ENCODE measurements at places on chromosomes 3 and 15. TPM values are rescaled to one million over a fixed set of nuclear protein-coding genes. Genes with fewer than 3 reads are reported as not detected.

- no peak for DNase-seq
These were observed 18.1 kb downstream of the DNAJB11 start for GRCh38 chr3:186588632-186589031.

- no peak for DNase-seq
These were observed 145.7 kb upstream of the NPHP3 start for GRCh38 chr3:132867956-132868355.

GRCh38 chr15:76059320-76060117 is at the start of gene TMEM266:
Gene TMEM266, plus strand, starts transcription at chr15:76059985. Its CDS starts 74,279 bp downstream, at chr15:76134264.
- peak; percentile 17 for DNase-seq

DNA sequence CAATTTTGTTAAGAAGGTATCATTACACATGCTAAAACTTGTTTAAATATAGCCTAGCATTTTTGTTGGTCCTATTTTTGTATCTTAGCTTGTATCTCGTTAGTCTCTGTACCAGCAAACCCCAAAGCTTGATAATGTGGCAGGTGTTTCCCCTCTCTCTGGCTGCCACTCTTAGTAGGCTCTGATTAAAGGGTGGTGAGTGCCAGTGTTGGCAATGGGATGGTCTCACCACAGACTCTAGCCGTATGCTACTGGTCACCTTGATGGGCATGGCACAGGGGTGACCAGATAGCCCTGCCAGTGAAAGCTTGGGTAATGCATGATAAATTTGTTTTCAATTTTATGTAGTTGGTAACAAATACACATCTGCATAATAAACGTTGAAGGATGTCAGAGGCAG is 188.3 kb downstream of the CFAP20DC start:
- no peak for DNase-seq

The ZNF619 gene
- 5.8 TPM for total RNA-seq
